GM13976 (cell line): ENCODE measurements at places on chromosomes 4 and X.

GRCh38 chrX:39814391-39814790 is 283.4 kb downstream of the BCOR start:
- DNase-seq, result peak; percentile 54

- no peak for DNase-seq
Measured at GRCh38 chr4:11623726-11624037, 195.0 kb upstream of the HS3ST1 start.

GRCh38 chr4:20347531-20347930 is 95.8 kb downstream of the SLIT2 start:
- no peak for DNase-seq

DNA sequence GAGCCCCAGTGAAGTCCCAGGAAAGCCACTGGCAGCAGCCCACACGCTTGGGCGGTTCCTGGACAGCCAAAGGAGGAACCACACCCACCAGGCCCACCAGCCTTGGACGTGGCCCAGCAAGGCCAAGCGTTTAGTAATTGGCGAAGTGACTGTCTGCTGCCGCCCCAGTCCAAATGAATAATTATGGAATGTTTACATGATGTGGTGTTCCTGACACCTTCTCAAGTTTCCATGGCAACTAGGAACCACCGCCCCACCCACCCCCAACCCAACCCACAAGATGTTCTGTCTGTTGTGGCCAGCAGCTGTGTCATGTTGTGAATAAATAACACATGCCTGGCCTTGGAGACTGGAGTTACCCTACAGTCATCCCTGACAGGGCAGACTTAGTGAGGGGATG is 22.3 kb downstream of the APLN start:
- no peak for DNase-seq

GRCh38 chr4:76210452-76210851 is 3.2 kb downstream of the SCARB2 start:
- no peak for DNase-seq

DNA sequence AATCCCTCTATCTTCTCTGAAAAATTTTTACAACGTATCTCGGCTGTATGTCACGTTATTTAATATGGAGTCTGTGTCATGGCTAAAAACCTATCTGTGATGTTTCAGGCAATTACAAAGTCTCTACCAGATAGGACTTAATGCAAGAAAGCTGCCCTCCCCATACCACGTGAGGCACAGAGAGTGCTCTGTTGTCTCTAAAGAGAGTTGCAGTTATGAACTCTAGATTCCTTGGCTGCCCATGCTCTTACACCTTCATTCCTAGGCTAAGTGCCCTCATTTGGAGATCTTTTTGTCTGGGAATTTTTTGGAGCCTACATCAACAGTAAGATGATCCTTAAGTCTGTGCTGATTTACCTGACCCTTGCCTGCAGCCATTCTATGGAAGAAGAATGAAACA is 935.9 kb downstream of the C4orf33 start:
- DNase-seq, result no peak

DNA sequence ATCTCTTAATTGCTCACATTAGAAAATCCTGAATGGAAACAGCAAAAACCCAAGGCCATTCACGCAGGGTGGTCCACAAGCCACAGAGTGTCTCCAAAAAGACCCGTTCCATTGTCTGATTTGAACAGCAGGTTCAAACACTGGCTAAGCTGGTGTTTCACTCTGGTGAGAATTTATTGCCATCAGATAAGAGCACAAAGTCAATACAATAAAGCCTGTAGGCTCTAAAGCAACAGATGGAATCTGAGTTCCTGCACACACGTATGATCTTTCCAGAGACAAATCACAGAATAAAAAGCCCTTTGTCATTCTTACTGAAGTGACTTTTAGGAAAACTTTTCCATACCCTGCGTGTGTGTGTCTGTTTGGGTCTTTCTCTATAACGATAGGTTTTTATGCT is 5.1 kb upstream of the SFRP2 start:
- no peak for DNase-seq

GRCh38 chr4:53371843-53372521 is 5.5 kb upstream of the FIP1L1 start:
- DNase-seq, result no peak

- no peak for DNase-seq
Measured at GRCh38 chr4:126583509-126583908, 1049.2 kb upstream of the INTU start.

DNA sequence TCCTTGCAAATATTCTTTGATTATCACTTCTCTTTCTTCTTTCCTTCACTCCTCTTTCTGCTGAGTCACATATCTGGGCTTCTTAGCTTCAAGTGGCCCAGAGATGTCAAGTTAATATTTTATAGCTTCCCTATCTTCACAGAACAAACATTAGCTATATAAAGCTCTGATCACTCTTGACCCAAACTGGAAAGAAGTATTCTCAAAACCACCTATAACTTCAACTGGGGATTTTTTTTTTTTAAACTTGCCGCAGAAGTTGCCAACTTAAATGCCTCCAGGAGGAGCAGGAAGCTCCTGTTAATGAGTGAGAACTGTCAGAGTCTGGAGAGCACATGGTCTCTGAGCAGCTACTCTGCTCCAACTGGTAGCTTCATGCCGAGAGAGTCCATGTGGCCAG is 233.3 kb upstream of the EDNRA start:
- DNase-seq, result no peak

DNA sequence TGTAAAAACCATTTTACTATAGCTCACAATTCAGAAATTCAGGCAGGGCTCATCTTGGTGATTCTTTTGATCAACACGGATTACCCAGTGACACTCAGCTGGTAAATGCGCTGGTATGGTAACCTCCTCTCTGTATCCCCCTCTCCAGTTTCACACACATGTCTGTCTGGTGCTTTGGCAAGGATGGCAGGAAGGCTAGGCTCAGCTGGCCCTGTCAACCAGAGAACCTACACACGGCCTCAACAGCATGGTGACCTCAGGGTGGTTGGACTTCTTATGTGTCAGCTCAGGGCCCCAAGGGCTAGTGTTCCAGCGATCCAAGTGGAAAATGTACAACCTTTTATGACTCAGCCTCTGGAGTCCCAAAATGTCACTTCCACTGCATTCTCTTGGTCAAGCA is 55.7 kb upstream of the EOLA2 start:
- no peak for DNase-seq

GRCh38 chr4:7262134-7262533 is 69.8 kb downstream of the SORCS2 start:
- DNase-seq, result no peak

DNA sequence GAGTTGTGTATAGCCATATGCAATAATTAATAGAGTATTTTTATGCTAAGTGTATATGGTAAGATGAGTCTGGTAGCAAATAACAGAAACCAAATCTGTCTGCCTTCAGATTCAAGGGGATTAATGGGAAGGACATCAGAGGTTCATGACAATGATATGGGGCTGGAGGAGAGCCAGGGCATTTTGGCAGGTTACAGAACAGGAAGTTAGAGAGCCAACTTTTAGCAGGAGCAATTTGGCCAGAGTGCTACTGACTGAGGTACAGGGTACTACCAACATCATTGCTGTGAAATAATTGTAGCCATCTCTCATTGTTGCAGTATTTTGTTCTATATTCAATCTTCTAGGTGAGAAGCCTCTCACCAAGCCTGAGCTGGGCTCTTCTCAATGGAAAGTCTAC is 210.9 kb upstream of the FAM47A start:
- DNase-seq, result no peak

GRCh38 chrX:68672581-68673318 is 25.3 kb downstream of the STARD8 start:
- no peak for DNase-seq

- DNase-seq, result no peak
Measured at GRCh38 chr4:45518832-45519231, 605.0 kb downstream of the GABRG1 start.

DNA sequence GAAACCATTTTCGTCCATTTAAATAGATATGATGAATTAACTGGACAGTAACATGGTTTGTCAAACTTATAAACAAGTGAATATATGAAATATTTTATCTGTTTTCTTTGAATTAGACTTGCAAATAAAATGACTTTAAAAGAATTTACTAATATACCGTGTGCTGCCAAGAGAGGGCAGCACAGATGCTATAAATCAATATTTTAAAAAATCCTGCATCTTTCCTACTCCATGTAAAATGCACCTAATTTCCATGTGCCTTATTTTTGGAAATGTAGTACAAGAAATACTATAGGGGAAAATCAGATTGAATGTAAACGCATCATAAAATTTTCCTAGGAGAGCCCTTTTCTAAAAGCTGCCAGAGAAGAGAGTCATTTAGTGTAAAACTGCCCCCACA is 62.2 kb downstream of the PRKX start:
- DNase-seq, result no peak

DNA sequence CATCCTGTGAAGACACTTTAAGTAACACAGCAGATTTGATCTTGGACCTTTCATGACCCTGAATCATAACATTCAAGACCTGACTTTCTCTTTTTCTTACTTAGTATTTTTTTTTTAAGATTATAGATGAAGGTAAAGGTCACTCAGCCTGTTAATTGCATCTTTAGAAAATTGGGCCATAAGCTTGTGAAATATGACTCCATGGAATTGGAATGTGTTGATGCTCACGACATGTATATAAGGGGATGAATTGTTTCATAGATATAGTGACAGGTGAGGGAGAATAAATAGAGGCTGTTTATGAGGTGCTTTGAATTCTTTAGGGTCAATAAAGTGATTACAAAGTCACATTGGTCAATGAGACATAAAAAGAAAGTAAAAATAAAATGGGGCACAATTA is 27.7 kb upstream of the HS3ST1 start:
- DNase-seq, result no peak

GRCh38 chrX:11210415-11210801 is 82.8 kb upstream of the AMELX start:
- DNase-seq, result no peak

DNA sequence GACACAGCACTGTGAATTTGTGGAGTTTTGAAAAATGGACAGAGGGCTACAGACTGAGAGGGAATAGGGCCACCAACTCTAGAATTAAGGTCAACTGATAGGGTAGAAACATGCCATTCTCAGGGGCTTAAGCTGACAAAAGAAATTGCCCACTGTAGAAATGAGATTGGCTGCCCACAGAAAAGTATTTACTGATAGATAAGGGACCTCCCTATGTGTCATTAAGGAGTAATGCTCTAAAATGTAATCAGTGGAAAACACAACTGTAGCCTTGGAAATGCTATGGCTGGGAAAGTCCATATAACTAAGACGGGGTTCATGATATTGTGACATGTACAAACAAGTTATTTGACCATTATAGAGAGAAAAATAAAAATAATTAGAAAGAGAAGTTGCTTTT is 4.6 kb downstream of the RTL9 start:
- DNase-seq, result no peak

DNA sequence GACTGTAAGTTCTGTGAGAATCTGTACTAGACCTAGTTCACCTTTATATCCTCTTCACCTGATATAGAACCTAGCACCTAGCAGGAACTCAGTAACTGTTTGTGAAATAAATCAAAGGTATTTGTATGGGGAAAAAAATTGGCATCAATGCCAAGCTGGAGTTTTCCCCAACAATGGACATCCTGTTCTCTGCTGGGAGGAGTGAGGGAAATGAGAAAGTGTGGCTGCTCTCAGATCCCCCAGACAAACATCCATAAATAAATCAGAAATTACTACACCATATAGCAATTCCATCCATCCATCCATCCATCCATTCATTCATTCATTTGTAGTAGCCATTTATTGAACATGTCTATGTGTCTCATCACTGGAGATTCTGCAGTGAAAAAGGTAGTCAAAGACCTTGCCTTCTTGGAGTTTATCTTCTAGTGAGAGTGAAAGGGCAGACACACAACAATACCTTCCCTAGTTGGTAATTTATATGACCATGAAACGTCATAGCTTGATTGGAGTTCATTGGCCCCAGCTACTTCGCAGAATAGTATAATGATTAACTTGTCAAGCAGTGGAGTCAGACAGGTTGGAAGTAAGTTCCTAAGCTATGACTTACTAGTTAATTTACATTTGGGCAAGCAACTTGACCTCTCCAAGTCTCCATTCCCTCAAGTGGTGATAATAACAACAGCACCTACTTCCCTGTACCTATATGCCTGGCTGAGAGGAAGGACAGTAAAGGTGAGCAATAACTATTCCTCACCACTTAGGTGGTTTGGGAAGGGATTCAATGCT is 98.7 kb upstream of the KIT start:
- DNase-seq, result no peak

DNA sequence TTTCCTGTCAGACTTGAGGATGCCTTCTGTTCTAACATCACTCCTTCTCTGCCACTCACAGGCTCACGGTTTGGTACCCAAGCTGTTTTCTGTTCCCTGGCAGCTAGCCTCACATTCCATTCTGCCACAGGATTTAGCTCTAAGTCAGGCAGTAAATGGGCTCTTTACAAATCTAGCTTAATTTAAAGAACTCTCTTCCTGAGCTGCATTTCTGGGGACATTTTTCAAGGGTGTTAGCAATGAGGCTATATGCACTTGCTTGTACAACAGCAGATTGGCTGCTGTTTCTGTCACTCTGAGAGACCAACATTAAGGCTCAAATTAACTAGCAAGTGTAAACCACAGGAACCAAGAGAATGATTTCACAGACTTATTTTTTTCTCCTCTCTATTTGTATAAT is 337.8 kb upstream of the NOCT start:
- no peak for DNase-seq

GRCh38 chrX:3024176-3024575 is 17.1 kb upstream of the ARSF start:
- DNase-seq, result no peak

- no peak for DNase-seq
Measured at GRCh38 chr4:40918330-40918729, 168.6 kb downstream of the NSUN7 start.

GRCh38 chr4:108954880-108955279 is 192.0 kb upstream of the ETNPPL start:
- no peak for DNase-seq

DNA sequence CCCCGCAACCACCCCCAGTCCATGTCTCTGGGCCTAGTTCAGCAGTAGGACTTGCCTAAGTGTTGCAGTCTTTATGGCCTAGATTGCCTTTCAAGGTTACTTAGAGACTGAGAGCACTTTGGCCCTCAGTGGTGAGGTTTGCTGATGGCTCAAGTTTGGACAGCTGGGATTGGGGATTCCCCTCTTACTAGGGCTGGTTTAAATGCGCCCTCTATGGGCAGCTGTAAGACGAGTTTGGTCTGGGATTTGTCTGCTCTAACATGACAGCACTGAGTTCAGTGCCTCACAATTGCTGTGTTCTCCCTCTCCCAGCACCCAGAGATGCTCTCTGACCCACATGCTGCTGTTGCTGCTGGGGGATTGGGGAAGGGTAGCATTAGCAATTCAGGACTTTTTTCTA is 23.1 kb downstream of the DACH2 start:
- no peak for DNase-seq

DNA sequence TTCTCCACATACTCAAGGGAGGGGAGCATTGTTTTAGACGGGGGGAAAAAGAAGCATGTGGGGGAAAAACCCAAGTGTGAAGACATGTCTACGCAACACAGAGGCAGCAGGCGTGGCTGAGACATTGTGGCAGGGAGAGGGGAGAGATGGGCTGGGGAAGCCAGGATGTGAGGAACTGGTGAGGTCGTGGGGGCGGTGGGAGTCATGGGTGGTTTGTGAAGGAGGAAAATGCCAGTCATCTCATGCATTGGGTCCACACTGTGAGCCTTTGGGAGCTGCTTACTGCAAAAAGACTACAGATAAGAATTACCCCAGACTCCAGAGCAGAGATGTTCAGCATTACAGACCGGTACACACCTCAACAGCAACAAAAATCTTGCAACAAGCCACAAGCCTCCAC is 2.1 kb downstream of the JAKMIP1 start:
- no peak for DNase-seq
